Inflammatory macrophage (primary cell): ENCODE measurements at places on chromosomes 3 and 15.

DNA sequence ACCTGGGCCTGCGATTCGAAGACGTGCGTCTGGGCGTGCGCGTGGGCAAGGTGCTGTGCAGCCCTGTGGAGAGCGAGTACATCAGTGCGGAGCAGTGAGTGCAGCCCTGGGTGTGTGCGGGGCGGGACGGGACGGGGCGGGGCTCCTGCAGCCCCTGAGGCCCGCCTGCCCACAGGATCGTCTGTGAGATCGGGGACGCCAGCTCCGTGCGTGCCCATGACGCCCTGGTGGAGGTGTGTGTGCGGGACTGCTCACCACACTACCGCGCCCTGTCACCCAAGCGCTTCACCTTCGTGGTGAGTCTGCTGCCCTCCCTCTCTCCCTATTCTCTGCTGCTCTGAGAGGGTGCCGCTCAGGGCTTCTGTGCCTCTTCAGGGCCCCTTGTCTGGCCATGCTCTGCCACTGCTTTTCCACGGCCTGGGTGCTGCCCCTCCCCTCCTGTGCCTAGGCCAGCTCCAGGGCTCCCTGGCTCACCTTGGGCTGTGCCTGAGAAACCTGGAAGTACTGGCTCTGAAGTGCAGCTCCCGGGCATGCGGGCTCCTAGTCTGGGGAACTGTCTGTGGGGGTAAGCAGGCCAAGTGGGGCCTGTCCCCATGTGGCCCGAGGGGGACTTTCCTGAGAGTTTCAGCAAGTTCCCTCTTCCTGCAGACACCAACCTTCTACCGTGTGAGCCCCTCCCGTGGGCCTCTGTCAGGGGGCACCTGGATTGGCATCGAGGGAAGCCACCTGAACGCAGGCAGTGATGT lies 31.8 kb downstream of the PLXNA1 start:
- DNase-seq: no peak

DNA sequence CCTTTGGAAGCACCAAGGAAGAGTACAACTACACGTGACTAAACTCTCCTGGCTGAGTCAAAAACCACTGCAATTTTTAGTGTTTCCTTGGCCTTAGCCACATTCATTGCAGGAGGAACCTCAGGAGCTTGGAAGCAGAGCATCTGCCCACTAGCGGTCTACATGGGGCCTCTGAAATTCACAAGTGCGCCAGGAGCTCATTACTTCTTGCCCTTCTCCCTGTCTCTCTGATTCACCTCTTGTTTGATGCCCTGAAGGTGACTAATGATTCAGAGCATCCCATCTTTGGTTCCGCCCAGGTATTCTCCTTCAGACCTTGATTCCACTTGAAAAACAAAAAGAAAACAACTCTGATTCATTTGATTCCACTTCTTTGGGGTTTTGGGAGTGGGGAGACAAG lies 201.1 kb upstream of the LPP start:
- no peak for DNase-seq

DNA sequence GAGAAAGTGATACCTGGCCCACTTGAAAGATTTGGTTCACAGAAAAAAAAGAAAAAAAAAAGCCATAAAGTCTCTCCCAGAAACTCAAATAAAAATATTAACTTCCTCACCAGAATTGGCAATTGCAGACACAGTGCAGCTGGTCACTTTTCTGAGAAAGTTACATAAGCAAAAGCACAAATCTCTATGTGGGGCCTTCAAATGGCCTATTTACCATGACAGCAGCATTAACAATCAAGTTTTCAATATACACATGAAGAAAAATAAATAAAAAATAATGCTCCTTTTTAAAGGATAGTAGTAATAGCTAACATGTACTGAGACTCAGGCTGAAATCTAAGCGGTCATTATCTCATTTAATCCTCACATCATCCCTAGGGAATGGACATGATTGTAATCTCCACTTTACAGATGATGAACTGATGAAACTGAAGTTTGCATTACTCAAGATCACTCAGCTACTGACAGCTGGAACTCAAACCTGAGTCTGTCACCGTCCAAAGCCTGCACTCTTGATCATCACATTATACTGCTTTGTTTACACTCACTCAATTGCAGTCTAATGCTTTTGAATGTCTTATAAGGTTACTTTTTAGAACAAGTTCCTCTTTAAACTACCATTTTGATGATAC lies 3.3 kb downstream of the NPTN start:
- DNase-seq: no peak

- DNase-seq: no peak
Measured at GRCh38 chr15:94243418-94243817, 12.1 kb downstream of the MCTP2 start.

DNA sequence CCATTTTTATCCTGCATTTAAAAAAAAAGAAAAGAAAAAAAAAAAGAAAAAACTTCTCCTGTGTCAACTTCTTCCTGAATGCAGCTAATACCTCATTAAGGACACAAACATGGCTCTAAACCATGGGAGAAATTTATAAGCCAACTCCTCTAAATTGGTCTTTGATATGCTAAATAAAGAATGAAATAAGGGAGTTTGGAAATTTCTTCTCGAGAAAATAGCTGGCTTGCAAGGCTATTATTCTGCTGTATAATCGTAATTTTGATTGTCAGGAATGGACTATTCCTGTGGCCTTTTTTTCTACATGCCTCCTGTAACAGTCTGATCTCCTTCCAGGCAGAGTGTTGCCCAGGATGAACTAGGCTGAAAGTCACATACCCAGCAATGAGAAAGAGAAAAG lies 20.6 kb downstream of the CTXND1 start:
- no peak for DNase-seq

- no peak for DNase-seq
Measured at GRCh38 chr15:25811481-25811906, 51.6 kb downstream of the ATP10A start.

DNA sequence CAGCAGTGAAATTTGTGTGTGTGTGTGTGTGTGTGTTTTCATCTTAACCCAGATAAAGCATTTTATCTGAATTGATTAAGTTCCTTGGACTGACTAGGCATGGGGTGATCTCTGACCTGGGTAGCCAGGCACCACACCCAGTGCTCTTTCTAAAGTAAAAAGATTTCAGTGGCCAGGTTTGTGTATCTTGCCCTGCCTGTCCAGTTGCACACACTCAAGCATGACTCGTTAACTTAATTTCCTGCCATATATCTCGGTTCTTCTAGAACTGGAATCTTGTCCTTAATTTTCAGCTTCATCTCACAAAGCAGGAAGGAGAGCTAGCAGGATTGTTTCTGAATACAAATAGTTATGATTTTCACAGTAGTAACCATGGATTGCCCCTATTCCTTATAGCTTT lies 17.0 kb downstream of the TM4SF18 start:
- no peak for DNase-seq

DNA sequence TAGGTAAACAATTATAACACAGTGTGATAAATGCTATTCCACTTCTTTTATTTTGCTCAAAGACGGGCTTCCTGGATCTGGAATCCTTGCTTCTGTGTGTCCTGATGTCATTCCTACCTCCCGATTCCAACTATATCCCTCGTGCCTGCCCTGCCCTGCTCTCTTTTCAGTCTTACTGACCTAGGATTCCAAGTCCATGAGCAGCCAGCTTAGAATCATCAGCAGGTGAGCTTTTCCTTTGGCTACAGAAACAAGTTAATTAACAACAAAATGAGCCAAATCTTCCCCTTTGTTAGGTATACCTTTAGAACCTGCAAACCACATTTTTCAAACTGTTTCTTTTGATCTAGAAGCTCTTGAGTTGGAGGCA lies 21.9 kb upstream of the KPNA1 start:
- no peak for DNase-seq

DNA sequence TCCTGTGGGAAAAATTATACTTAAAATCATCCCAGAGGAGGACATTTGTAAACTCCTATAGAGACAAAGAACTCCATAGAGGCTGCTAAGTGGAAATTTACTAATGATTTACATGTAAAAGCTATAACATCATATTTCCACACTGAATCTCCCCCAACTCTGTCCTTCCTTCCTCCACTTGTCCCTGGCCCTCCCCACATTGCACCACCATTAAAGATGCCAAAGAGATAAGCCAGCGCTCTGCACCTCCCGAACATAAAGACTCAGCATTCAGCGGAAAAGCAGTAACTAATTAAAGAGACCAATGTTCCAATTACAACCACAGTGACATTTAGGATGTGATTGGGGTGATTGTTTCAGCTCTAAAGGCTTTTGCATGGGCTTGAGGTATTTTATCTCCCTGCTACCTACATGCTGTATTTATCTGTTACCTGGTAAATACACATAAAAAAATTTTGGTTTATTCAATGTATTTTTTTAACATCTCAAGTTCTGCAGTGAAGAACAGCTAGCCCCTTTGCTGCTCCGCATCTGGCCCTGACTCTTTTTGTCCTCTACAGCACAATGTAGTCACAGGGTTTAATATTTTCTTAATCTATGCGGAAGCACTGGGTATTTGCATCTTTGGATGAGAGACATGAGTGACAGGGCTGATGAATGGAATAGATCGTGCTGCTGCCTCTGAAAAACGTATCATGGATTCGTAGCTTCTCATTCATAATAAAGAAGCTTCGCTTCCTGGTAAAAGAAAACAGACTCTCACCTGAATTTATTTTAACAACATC lies 35.3 kb upstream of the B3GNT5 start:
- DNase-seq: no peak

GRCh38 chr15:65951007-65951406 lies 81.7 kb downstream of the RAB11A start:
- DNase-seq: no peak

- no peak for DNase-seq
Measured at GRCh38 chr3:115758076-115758763, 134.9 kb downstream of the GAP43 start.

- DNase-seq: no peak
Measured at GRCh38 chr3:104106276-104106675, 1260.4 kb upstream of the ALCAM start.

DNA sequence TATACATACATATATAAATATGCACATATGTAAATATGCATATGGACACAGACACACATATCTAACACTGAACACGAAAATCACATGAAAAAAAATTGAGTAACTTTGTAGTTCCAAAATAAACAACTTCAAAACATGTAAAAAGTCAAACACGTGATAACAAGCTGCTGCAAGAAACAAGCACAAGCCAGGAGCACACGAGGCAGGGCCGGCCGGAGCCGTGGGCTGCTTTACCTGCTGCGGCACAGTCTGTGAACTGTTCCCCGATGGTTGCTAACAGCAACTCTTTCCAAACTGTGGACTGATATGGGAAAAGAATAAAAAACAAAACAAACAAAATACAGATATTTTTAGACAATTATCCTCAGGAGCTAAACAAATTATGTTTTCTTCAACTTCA lies 31.6 kb downstream of the EIF4E3 start:
- DNase-seq: no peak

DNA sequence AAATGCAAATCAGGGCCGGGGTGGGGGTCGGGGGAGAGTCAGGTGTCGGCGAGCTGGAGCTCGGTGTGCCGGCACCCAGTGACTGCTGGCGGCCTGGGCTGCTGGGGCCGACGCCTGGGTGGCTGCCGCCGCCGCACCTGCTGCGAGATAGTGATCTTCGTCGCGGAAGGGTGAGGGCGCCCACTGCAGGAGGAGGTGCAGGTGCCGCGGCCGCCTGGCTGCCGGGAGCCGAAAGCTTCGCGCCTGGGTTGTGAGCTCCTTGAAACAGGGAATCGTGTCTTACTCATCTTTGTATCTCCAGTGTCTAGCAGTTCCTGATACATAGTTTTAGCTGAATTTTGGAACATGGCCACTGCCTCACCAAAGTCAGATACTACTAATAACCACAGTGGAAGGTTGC lies 64.0 kb upstream of the CPOX start:
- DNase-seq: no peak

- no peak for DNase-seq
Measured at GRCh38 chr15:44081026-44082013, 113.8 kb downstream of the FRMD5 start.

GRCh38 chr3:141930801-141931200 lies 54.4 kb downstream of the ATP1B3 start:
- no peak for DNase-seq

DNA sequence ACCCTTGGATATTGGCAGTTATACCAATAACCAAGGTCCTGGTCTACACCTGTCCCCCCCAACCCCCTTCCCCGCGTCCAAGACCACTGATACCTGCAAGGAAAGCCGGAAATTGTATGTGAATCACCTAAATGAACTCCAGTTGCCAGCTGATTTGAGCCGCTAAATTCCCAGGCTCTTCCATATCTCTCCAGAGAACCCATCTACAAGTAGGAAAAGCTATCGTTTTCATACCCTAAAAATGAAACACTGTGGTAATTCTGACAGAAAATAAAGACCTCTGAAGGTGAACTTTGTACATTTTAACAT lies 114.2 kb upstream of the ICE2 start:
- DNase-seq: no peak

DNA sequence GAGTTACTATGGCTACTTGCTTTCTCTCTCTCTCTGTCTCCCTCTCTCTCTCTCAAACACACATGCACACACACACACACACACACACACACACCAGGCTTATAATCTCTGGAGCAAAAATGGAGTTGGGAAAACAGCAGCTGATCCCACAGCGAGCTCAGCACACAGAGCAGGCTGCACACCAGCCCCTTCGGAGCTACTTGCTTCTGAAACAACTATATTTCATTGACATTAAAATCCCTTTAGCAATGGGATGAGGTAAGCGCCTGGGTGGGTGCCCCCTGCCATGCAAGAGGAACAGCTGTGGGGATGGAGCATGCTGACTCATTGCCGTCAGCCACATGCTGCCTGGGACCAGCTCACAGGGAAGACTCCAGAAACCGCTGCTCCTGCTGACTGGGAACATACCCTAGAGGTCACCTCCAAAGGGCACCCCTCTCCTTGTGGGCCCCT lies 45.7 kb downstream of the B3GNT5 start:
- DNase-seq: peak; percentile 96

DNA sequence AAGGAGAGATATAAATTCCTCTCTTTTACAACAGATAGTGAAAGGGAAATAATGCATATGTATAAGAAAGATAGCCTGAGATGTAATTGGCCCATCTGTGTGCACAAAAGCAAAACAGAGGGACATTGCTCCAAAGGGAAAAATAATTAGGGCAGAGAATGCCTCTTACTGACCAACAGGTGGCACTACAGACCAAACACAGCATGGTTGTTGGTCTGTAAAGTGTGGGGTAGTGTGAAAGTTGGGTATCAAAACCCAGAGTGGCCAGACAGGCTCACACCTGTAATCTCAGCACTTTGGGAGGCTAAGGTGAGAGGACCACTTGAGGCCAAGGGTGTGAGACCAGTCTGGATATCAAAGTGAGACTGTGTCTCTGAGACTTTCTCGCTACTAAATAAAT lies 4.5 kb upstream of the TLNRD1 start:
- DNase-seq: peak; percentile 39

DNA sequence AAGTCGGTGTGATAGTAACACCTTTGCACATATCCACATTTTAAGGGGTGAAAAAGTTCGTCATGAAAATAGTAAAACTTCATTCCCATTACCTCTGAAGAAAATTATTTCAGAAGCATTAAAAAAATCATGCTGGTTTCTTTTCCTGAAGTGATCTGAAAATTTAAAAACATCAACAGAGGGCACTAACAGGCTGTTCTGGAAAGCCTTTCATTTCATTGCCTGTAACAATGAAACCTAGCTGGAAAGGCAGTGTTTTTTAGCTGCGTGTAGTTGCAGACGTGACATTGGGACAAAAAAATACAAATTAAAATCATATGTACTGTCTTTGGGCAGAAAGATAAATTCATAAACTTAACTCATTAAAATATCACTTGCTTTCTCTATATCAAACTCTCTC lies 993.8 kb downstream of the GBE1 start:
- DNase-seq: no peak

GRCh38 chr3:32442766-32443165 lies 51.1 kb downstream of the CMTM7 start:
- no peak for DNase-seq
